ENCODE measurements at places on chromosomes 16 and 17.

DNA sequence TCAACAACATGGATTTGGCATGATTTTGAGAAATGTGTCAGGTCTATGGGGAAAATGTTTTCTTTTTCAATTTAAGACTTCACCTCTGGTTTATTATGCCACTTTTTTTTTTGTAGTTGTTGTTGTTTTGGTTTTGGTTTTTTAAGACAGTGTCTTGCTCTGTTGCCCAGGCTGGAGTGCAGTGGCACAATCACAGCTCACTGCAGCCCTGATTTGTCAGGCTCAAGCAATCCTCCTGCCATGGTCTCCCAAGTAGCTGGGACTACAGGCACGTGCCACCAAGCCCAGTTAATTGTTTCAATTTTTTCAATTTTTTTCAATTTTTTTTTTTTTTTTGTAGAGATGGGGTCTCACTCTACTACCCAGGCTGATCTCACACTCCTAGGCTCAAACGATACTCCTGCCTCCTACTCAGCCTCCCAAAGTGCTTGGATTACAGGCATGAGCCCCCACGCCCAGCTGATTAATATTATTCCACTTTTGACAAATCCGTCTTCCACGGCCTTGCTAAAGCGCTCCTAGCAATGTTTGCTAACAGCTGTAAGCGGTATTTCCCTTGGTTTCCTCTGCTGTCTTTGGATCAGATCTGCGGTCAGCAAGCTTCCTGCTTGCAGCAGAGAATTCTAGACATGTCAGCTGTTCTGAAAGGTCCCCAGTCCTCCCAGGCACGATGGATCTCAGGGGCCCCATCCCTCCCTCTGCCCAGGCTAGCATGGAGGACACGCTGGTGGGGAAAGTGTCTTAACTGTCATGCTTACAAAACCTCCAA lies 7.0 kb upstream of the MILR1 start:
- DNase-seq = no peak

DNA sequence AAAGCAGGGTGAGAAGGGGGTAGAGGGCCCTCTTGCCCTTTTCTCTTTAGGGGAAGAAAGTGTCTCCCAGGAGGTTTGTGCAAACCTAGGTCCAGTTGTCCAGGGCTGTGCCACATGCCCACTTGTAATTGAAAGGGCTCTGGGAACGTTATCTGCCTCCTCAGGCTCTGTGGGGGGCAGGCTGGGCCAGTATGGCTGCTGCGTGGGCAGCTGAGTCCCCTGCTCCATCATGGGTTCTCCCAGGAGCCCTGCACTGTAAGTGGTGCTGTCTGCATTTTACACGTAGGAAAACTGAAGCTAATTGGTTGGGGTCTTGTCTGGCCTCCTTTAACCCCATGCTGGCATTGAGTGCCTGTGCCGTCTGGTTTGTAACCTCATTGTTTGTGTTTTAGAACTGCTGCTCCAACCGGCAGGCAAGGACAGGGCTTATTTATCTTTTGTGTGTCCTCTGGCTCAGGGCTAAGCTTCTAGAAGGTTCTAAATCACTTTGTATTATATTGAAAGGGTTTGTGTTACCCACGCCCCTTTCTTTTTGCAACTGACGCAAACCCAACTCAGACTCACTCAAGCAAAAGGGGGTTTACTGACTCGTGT lies 117.7 kb upstream of the CIBAR2 start:
- DNase-seq = no peak

DNA sequence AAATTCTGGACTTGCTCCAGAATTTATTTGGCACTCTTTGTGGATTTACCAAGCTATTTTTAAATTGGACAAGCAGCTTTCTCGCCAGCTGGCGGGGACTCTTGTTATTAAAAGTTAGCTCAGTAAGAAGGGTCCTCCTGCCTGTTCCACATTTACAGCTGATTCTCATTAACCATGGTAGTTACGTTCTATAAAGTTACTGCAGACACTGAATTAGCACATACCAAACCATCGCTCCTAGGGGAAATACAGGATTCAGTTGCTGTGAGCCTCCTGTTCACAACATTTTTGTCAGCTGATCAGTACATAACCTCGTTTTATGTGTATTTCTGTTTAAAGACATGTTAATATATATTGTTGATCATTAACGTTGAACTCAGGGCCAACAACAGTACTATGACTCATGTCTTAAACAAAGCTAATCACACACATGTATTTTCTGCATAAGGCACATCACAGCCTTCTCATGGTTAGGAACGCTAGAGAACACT lies 4.2 kb downstream of the LDAF1 start:
- DNase-seq = no peak

DNA sequence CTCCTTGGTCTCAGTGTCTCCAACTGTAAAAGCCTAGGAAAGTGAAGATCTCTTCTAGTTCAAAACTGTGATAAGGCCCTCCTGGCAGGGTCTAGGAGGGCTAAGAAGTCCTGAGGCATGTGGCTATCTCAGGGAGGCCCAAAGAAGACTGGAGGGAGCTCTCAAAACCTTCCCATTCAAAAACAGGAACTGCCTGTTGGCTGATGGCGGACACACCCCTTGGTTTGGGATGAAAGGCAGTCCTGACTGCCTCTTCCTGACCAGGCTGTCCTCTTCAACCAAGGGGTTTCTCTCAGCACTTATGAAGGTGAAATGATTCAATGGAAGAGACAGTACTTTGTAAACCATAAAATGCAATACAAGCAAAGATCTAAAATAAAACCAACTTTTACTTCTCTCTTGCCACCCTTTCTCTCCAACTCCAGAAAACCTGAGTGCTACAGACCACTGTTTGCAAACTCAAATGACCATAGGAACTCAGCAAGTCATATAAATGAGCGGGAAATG lies 4.7 kb downstream of the ZNF764 start:
- DNase-seq = no peak

- DNase-seq = no peak
Measured at GRCh38 chr17:77383613-77384608, 243.1 kb downstream of the SEC14L1 start.

DNA sequence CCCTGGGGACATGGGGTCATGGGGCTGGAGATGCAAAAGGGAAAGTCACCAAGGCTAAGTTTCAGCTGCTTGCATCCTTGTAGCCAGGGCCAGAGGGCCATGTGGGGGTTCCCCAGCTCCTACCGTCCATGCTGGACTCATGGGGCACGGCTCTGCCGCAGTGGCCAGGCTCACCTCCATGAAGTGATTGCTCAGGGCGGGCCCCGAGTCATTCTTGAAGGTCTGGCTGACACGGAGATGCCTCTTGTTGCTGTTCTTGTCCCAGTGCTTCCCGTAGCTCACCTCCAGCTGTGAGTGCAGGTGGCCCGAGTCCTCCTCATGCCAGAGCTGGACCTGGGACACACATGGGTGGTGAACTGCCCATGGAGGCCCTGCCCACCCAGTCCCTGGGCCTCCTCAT lies 114.5 kb downstream of the RMI2 start:
- no peak for DNase-seq

GRCh38 chr16:69662901-69663300 lies 63.5 kb downstream of the NQO1 start:
- DNase-seq = no peak

DNA sequence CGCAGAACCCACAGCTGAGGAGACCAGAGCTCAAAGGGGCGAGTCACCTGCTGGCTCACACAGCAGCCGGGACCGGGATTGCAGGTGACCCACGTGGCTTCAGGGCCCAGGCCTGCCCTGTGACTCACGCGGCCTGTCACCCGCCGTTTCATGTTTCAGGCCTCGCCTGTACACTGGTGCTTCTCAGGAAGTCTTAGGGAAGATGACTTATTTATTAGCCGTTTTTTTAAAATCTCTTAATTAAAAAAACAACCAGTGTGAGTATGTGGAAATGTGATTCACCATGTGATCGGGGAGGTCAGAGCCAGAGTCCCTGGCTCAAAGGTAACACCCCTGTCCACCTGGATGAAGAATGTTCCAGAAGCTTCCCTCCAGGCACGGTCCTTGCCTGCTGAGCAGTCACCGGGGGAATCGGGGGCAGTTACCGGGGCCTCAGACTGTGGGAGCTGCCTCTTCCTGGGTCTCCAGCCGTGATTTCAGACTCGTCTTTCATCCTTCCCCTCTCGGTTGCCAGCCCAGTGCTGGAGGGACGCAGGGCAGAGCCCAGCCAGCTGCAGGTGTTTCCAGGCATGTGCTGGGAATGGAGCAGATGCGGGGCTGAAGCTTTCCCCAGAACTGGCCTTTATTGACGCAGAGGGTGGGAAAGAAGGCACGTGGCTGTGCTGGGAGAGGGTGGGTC lies 49.3 kb downstream of the CMIP start:
- no peak for DNase-seq

GRCh38 chr17:56108811-56109284 lies 44.4 kb upstream of the ANKFN1 start:
- DNase-seq = no peak

DNA sequence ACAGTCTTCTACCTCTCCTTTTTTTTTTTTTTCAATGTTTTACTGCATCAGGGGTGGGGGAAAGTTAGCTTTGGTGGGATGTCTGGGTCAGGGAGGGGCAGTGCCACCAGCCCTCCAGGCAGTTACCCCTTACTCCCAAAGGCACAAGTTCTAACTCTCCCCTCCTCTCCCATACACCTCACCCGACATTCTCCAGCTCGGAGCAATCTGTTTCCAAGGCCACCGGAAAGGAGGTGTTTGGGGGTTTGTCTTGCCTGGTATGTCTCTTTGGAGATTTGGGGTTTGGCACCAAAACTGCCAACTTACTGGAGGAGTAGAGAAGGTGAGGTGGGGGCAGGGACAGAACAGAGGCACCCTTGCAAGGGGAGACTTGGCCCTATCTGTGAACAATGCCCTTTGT lies 4.7 kb downstream of the DLX3 start:
- DNase-seq = no peak

GRCh38 chr17:82710499-82711232 lies 5.8 kb upstream of the FN3KRP start:
- DNase-seq = no peak

DNA sequence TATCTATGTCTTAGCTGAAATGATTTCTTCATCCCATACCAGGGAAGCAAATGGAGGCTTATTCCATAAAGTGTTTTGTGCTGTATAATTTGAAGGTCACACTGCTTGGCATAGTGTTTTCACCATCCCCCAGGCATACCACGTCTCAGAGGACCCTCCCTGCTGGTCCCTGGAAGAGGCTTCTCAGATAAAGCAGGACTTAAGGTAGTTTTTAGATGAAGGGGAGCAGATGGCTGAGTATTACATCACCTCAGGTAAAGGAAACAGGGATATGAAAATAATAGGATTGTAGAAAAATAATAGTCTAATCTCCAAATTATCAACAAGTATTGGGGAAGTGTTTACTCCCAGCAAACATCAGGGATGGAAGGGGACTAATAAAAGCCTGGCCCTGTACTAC lies 7.3 kb upstream of the SMG1 start:
- DNase-seq = no peak

DNA sequence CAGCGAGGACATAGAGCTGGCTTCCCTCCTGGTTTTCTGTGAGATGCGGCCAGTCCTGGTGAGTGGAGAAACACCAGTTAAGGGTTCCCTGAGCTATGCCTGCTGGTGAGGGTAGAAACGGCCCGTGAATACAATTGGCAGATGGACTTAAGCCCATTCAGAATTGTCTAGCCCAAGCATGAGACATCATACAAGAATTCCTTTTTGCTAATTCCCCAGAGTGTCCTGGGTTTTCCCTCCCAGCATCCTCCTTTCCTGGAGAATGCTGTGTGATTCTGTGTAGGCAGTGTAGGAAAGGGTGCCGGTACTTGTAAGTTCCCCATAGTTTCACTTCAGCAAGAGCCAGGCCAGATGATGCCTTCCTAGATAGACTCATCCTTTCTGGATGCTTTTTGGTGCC lies 65.1 kb downstream of the SDR42E1 start:
- DNase-seq = no peak

GRCh38 chr16:67063008-67063407 lies 34.1 kb downstream of the CBFB start:
- DNase-seq = no peak

DNA sequence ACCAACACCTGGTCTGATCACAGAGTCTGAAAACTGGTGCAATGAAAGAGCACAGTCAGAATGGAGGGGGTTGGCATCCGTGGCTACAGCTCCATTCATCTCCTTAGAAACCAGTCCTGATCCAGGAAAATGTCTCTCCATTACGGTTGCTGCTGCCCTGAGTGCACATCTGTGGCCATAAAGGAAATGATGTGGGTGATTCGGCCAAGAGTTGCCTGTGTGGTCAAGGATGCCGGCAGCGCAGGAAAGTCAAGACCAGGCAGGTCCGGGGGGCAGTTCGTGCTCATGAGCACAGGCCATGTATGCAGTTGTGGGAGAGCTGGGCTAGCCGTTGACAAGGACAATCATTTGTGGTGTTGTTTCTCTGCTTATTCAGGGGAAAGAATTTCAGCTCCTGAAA lies 5.9 kb downstream of the XAF1 start:
- DNase-seq = no peak

- no peak for DNase-seq
Measured at GRCh38 chr17:64005734-64006167, 7.6 kb downstream of the PRR29 start.

DNA sequence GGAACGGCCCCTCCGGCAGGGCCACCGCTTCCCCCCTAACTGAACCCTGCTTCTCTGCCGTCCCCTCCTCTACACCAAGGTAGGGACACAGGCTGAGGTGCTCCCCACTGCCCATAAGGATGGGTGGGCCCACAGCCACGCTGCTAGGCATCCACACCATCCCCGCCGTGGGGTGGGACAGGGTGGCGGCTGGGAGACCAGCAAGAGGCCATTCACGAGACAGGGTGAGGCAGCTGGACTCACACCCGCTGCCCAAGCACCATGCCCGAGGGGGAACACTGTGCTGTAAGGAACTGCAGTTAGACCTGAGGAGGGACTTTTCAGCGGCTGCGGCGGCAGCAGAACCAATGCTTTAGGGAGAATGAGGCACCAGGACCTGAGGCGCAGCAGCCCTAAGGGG lies 47.5 kb upstream of the RRN3 start:
- no peak for DNase-seq

GRCh38 chr16:982145-983043 lies 824 bp downstream of the SOX8 start:
- DNase-seq = no peak

DNA sequence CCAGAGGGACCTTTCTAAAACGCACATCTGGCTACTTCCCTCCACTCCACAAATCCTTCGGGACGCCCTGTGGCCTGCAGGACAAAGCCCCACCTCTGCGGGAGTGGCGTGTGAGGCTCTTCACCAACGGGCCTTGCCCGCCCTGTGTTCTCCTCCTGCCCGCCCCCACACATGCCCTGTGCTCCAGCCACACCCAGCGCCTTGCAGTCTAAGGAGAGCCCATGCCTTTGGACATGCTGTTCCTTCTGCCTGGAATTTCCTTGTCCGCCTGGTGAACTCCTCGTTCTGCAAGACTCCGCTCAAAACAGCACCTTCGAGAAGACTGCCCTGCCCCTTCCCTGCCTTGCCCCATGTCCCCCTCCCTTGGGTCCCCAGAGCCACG lies 7.4 kb downstream of the ELOB start:
- no peak for DNase-seq

GRCh38 chr16:13136901-13137300 lies 235.5 kb downstream of the SHISA9 start:
- DNase-seq = no peak

GRCh38 chr16:85361441-85362118 lies 249.3 kb upstream of the CIBAR2 start:
- DNase-seq = no peak

GRCh38 chr17:69344939-69345338 lies 18.0 kb upstream of the ABCA5 start:
- DNase-seq = no peak
